Transverse colon (tissue), 4 donors: ENCODE measurements at places on chromosomes 2 and 18. TPM values are rescaled to one million over a fixed set of nuclear protein-coding genes. Genes with fewer than 3 reads are reported as not detected.

The IL1RN gene
- total RNA-seq = 0.95 TPM

The C2orf72 gene
- total RNA-seq = 28.4 TPM

The CYS1 gene
- total RNA-seq = 1.1 TPM

The SERPINB13 gene
- total RNA-seq = not detected

The CD28 gene
- not detected for total RNA-seq

DNA sequence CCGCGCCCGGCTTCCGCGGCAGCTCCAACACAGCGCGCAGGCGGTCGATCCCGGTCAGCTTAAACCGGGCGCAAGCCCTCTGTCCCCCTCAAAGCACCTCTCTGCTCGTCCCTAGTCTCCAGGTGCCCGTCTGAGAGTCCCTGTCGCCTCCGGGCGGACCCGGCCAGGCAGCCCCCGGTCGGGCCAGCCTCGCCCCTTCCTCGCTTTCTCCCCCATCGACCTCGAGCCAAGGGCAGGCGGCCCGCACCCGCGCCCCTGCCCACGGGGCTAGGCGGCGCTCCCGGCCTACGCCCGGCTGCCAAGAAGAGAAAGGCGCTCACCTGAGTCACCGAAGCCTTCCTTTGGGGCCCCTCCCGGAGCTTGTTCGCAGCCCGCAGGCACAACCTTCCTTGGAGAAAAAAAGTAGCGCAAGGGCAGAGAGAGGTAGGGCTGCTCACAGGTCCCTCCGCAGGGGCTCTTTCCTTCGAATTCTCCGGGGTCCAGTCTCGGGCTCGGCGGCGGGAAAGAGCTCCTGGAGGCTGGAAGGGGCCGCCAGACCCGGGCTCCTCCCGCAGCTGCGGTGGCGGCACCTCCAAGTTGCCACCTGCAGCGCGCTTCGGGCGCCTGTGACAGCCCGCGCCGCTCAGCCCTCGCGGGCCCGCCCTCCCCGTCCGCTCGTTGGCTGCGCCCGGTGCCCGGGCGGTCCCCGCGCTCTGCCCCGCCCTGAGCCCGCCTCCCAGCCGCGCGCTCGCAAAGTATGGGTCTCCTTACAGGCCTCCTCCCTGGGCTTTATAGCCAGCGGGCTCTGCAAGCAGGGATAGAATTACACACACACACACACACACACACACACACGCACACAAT, 86.5 kb upstream of the EPB41L3 start:
- H3K4me1 ChIP-seq = peaks cover 11% of the 10 kb centered on the region
- H3K4me3 ChIP-seq = peak overlapping the region; percentile 33
- no peaks in the 10 kb centered on the region for H3K27me3 ChIP-seq
- peak overlapping the region; percentile 85 for H3K27ac ChIP-seq
- no peaks in the 10 kb centered on the region for H3K36me3 ChIP-seq

- no peaks in the 10 kb centered on the region for H3K27me3 ChIP-seq
- H3K4me1 ChIP-seq = peaks cover 5% of the 10 kb centered on the region
- DNase-seq = peak; percentile 20
- no peaks in the 10 kb centered on the region for H3K36me3 ChIP-seq
- peak overlapping the region; percentile 25 for H3K27ac ChIP-seq
Measured at GRCh38 chr18:49668574-49669275, 106.9 kb downstream of the LIPG start.

- no peaks in the 10 kb centered on the region for H3K27me3 ChIP-seq
- no peak for DNase-seq
- no peak overlapping the region for H3K4me3 ChIP-seq
- H3K4me1 ChIP-seq = no peaks in the 10 kb centered on the region
- H3K27ac ChIP-seq = no peak overlapping the region
Measured at GRCh38 chr18:8045160-8045883, 478.2 kb downstream of the PTPRM start.

GRCh38 chr2:229920011-229920641, 1.7 kb downstream of the TRIP12 start:
- H3K27ac ChIP-seq = peak overlapping the region; percentile 99
- no peaks in the 10 kb centered on the region for H3K36me3 ChIP-seq
- peak overlapping the region; percentile 69 for H3K4me3 ChIP-seq
- peaks cover 18% of the 10 kb centered on the region for H3K4me1 ChIP-seq
- no peaks in the 10 kb centered on the region for H3K27me3 ChIP-seq

DNA sequence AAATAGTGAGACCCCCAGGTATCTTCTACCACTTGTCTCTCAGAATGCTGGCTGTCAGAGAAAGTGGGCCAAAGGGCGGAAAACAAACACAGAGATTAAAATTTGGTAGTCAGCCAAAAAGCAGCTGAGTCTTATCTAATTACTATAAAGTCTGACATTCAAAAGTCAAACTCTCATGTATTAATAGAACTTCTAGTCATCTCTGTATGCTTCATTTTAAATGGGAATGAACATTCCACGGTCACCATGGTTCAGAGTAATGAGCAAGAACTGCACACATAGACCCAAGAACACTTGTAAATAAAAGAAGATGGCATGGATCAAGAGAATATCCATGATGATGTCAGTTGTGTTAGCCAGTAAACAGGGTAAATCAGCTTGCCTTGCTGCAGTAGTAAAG, 1267.0 kb upstream of the CHAC2 start:
- no peaks in the 10 kb centered on the region for H3K4me1 ChIP-seq
- no peaks in the 10 kb centered on the region for H3K36me3 ChIP-seq
- H3K4me3 ChIP-seq = no peak overlapping the region
- no peak overlapping the region for H3K27ac ChIP-seq
- no peak for DNase-seq

- no peak overlapping the region for H3K4me3 ChIP-seq
- DNase-seq = no peak
- no peaks in the 10 kb centered on the region for H3K4me1 ChIP-seq
- no peaks in the 10 kb centered on the region for H3K36me3 ChIP-seq
- no peaks in the 10 kb centered on the region for H3K27me3 ChIP-seq
Measured at GRCh38 chr2:133240491-133241223, 327.6 kb downstream of the NCKAP5 start.
